ENCODE measurements at places on chromosomes 2 and 18.

DNA sequence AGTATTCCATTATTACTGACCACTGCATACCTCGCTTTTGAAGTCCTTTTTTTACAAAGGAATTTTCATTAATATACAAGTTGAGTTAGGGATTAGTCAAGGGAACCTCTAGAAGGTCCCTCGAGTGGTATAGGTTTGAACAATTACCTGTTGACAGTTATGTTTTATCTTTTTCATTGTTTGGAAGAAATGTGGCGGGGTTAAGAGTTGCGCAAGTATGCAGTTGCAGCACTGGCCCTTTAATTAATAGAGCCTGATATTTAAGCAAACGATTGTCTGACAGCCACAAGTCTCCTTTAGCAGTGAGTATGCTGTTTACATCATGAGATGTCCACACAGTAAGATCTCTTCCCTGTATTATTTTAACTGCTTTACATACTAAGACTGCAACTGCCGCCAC is 24.3 kb downstream of the KYNU start:
- DNase-seq: no peak

DNA sequence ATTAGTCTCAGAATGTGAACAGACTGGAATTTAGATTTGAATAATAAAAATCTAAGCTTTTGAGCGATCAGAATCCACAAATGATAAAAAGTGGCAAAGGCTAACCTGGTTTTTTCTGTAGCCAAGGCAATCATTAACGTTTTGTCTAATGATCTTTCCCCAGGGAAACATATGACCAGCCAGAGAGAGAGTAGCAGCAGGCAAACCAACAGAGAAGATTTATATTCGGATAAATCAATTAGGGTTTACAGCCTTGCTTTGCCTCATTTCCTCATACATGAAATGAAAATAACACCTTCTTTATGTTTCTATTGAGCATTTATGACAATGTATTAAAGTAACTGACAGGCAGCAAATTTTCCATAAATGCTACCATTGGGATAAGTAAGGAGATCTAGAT is 14.5 kb downstream of the TIA1 start:
- DNase-seq: no peak

GRCh38 chr18:71673498-71673897 is 870.6 kb downstream of the CBLN2 start:
- no peak for DNase-seq

- DNase-seq: no peak
These were observed 146.0 kb upstream of the CYP26B1 start for GRCh38 chr2:72293620-72294019.

DNA sequence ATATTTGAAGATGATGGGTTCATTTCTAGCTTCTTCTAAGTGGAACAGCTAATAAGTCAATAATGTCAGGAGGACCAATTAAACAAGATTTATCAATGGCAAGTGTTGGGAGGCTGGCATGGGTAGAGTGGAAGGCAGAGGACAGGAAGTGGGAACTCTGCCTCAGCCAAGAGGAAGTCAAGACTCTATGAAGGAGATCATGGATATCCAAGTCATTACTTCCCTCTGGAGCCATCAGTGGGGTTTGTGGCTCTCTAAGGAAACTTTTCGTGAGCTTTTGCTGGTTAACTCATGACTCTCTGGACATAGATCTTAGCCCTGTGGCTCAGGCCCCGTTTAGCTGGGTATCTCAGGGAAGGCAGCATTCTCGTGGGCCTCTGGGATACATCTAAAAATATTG is 410.4 kb upstream of the ID2 start:
- DNase-seq: no peak

GRCh38 chr2:5617358-5617757 is 74.8 kb upstream of the SOX11 start:
- DNase-seq: no peak

DNA sequence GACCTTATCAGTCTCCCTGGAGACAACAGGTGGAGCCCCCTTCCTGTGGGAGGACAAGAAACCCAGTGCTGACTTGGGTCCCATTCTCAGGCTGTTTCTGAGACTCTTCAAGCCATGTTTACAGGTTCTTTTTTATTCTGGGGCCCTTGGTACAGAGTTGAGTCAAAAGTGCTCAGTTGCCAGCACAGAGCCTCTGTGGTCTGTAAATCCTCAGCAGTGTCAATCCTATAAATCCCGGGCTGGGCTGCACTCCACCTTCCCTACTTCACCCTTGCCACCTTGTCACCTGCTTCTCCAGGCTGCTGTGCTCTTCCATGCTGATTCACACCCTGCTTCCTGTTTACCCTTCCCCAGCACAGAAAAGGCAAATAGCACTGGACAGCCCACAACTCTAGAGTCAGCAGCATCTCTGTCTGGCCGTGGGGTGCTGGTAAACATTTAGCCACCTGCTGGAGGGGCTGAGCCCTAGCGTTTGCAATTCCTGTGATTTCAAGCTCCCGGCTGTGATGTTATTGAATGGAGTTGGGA is 74.7 kb downstream of the TNFRSF11A start:
- DNase-seq: no peak

- no peak for DNase-seq
These were observed 141.3 kb downstream of the AFF3 start for GRCh38 chr2:100000915-100001707.

DNA sequence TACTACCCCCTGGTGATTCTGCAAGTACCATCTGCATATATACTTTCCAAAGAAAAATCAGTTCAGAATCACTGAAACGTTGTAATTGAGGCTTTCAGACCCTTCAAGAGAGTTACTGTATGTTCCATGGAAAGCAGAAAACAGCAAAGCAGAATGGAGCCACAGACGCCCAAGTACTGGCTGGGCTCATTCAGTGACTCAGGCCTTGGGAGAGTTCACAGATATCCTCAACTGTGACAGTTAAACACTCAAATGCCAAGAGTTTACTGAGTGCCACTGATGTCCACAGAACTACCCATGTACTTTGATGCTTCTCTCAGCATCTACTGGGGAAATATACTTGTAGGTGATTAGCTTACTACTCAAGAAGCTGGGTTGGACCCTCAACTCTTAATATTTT is 303.4 kb downstream of the TCF4 start:
- no peak for DNase-seq

DNA sequence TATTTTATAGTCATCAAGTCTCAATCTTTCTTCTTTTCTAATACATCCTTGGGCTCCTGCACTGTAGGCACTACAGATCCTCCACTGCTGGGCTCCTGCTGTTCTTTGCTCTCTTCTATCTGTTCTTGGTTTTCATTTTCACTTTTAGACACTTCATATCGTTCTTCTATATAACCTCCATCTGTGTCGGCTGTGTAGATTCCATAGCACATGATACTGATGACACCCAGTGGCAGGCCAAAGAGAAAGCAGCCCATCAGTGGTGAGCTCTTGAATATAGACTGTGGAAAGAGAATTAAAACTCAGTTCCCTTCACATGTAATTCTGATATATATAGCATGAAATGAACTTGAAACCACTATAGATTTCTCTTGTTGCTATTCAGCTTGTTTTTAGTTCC is 38.0 kb downstream of the TMX3 start:
- no peak for DNase-seq

DNA sequence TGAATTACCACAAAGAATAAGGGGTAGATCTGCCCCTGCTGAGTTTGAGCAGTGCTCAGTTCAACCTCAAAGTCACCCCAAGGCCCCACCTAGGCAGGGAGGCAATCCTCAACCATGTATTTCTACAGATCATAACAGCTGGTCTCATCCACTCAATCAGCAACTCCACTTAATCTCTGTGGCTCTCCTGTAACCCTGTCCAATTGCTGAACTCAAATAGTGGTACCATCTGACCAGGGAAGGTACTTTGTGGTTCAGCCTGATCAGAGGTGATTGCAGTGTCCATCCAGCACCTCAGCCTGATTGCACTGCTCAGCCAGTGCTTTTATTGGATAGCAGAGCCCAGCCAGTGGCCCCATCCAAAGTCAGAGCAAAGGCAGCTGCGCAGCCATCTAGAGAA is 91.0 kb upstream of the SLC4A10 start:
- DNase-seq: no peak

Measured in T-helper 17 cell (primary cell).